ENCODE measurements at places on chromosomes 4 and X. TPM values are rescaled to one million over a fixed set of nuclear protein-coding genes. Genes with fewer than 3 reads are reported as not detected.

SAT1 gene
- total RNA-seq = 89.8 TPM

- H3K27me3 ChIP-seq = no peaks in the 10 kb centered on the region
- H3K27ac ChIP-seq = no peak overlapping the region
- DNase-seq = no peak
- H3K4me1 ChIP-seq = no peaks in the 10 kb centered on the region
Observed at GRCh38 chrX:122641826-122642225, 542.3 kb upstream of the GRIA3 start.

DNA sequence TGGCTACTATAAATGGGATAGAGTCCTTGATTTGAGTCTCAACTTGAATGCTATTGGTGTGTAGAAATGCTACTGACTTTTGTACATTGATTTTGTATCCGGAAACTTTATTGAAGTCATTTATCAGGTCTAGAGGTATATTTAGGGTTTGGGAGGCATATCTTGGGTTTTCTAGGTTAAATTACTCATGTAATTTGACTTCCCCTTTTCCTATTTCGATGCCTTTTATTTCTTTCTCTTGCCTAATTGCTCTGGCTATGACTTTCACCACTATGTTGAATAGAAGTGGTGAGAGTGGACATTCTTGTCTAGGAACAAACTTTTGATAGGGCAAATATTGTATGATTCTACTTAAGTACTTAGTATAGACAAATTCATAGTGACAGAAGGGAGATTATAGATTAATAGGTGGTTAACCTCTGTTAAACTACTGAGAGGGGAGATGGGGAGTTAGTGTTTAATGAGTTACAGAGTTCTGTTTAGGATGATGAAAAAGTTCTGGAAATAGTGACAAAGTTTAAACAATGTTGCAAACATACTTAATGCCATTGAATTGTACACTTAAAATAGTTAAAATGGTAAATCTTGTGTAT, 22.8 kb upstream of the HSPA4L start:
- H3K36me3 ChIP-seq = no peaks in the 10 kb centered on the region
- no peak for DNase-seq
- no peaks in the 10 kb centered on the region for H3K27me3 ChIP-seq
- no peak overlapping the region for H3K4me3 ChIP-seq
- no peaks in the 10 kb centered on the region for H3K4me1 ChIP-seq

DNA sequence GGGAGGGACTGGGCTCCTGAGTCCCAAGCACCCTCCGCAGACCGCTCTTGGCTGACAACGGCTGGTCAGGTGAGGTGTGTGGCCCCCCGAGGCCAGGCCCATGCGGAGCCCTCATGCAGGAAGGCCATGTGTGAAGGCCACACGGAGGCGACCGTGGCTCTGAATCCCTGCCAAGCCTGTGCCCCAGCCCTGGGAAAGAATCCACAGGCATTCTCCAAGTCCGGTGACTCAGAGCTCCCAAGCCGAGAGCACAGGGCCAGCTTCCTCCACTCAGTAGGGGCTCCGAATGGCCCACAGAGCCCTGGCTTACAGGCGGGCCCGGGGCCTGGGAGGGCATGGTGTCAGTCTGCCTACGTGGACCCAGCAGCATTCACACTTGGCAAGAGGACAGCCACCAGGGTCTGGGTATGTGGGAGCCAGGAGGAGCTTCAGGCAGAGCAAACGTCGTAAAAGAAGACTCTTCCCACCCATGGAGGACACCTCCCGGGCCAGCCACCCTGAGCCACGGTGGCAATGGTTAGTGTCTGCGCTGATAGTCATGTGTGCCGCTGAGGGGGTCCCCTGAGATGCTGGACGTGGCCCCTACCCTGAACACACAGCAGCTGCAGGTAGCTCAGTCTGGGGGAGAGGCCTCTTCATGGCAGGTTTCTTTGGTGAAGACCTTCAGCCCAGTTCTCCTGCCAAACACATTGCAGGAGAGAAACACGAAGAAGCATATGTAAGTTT, 105.7 kb downstream of the PSAPL1 start:
- no peak overlapping the region for H3K27ac ChIP-seq
- H3K27me3 ChIP-seq = no peaks in the 10 kb centered on the region
- H3K4me1 ChIP-seq = no peaks in the 10 kb centered on the region
- H3K4me3 ChIP-seq = no peak overlapping the region
- no peak for DNase-seq
- H3K36me3 ChIP-seq = no peaks in the 10 kb centered on the region

GRCh38 chrX:111411557-111411956, 435 bp downstream of the DCX start:
- no peak overlapping the region for H3K4me3 ChIP-seq
- H3K4me1 ChIP-seq = peaks cover 4% of the 10 kb centered on the region
- H3K36me3 ChIP-seq = no peaks in the 10 kb centered on the region
- no peak for DNase-seq
- H3K27me3 ChIP-seq = no peaks in the 10 kb centered on the region

Data from cardiac muscle cell (in vitro differentiated cells and primary cell).